Esophagus muscularis mucosa (tissue), 4 donors: ENCODE measurements at places on chromosomes 12 and 14. TPM values are rescaled to one million over a fixed set of nuclear protein-coding genes. Genes with fewer than 3 reads are reported as not detected.

- no peak overlapping the region for H3K4me3 ChIP-seq
Observed at GRCh38 chr12:131441060-131441396, 269.9 kb upstream of the SFSWAP start.

The MRPS35 gene
- total RNA-seq: 39.5 TPM

- H3K27ac ChIP-seq: no peak overlapping the region
- H3K27me3 ChIP-seq: no peaks in the 10 kb centered on the region
- no peak overlapping the region for H3K4me3 ChIP-seq
- H3K4me1 ChIP-seq: peaks cover 7% of the 10 kb centered on the region
Observed at GRCh38 chr14:58731465-58732293, 93.9 kb downstream of the DACT1 start.

- DNase-seq: no peak
- H3K27me3 ChIP-seq: no peaks in the 10 kb centered on the region
- H3K36me3 ChIP-seq: peaks cover 3% of the 10 kb centered on the region
- no peak overlapping the region for H3K4me3 ChIP-seq
Observed at GRCh38 chr14:90805084-90805391, 11.2 kb downstream of the TTC7B start.

DNA sequence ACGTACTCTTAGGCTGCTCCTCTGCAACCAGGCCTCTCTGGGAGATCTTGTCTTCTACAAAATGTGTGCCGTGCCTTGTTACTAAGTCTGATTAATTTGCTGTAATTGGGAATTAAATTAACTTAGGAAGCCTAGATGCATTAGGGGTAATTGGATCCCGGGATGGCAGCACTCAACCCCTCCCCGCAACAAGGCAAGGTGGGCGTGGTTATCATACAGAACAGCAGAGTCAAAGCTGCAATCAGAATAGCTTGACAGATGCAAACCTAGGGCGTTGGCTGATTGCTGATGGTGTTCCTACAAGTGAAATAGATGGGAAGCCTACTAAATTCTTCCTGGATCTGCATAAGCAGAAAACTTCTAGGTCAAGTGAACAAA is 34.5 kb upstream of the NFYB start:
- no peak overlapping the region for H3K4me3 ChIP-seq
- no peak overlapping the region for H3K27ac ChIP-seq
- peaks cover 10% of the 10 kb centered on the region for H3K4me1 ChIP-seq
- no peaks in the 10 kb centered on the region for H3K27me3 ChIP-seq
- DNase-seq: no peak

- H3K27me3 ChIP-seq: no peaks in the 10 kb centered on the region
- H3K27ac ChIP-seq: peak overlapping the region; percentile 65
- H3K36me3 ChIP-seq: peaks cover 6% of the 10 kb centered on the region
- no peak overlapping the region for H3K4me3 ChIP-seq
Observed at GRCh38 chr14:90577661-90578282, 180.9 kb downstream of the CALM1 start.

- DNase-seq: no peak
- H3K4me1 ChIP-seq: peaks cover 72% of the 10 kb centered on the region
- no peak overlapping the region for H3K4me3 ChIP-seq
- no peaks in the 10 kb centered on the region for H3K27me3 ChIP-seq
- no peak overlapping the region for H3K27ac ChIP-seq
Observed at GRCh38 chr14:68542346-68542745, 250.5 kb downstream of the ZFP36L1 start.

GRCh38 chr12:83954071-83954789 is 958.4 kb downstream of the SLC6A15 start:
- DNase-seq: no peak
- no peaks in the 10 kb centered on the region for H3K36me3 ChIP-seq
- H3K4me3 ChIP-seq: no peak overlapping the region
- no peaks in the 10 kb centered on the region for H3K27me3 ChIP-seq

- H3K4me3 ChIP-seq: peak overlapping the region; percentile 38
- H3K36me3 ChIP-seq: no peaks in the 10 kb centered on the region
- H3K27me3 ChIP-seq: no peaks in the 10 kb centered on the region
- peak overlapping the region; percentile 6 for H3K27ac ChIP-seq
Observed at GRCh38 chr14:76827696-76828296, 1.6 kb downstream of the LRRC74A start.

DNA sequence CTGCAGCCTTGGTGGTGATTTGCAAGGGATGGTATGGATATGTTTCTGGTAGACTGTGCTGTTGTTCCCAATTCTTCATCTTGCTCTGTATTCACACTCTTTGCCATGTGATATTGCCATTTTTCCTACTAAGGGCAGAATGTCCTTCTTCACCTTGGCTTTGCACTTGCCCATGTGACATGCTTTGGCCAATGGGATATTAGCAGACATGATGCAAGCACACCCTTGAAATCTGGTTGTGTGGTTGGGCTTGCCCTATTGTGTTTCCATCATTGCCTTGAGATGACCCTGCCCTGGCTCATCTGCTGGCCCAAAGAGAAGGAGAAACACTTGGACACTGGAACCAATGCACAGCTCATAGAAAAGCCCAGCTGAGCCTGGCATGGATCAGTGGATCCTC is 110.3 kb downstream of the AACS start:
- H3K4me1 ChIP-seq: no peaks in the 10 kb centered on the region
- H3K27me3 ChIP-seq: no peaks in the 10 kb centered on the region
- H3K27ac ChIP-seq: no peak overlapping the region
- DNase-seq: no peak
- no peak overlapping the region for H3K4me3 ChIP-seq

DNA sequence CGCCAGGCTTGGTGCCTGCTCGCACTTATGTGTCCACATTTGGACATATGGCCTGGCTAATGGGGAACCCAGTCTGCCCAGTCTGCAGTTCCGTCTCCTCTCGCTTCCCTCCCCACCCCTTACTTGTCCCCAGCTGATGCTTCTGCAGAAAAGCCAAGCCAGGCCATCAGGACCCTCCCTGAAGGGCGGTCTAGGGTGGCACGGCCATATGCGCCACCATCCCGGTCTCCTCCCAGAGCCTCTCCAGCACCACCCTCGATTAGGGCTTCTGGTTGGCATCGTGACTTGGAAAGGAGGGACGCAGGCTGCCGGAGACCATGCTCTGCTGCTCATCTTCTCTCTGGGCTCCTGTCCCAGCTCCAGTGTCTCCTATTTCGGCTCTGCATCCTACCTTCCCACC is 54.6 kb downstream of the CALM1 start:
- H3K36me3 ChIP-seq: no peaks in the 10 kb centered on the region
- DNase-seq: no peak
- peaks cover 36% of the 10 kb centered on the region for H3K4me1 ChIP-seq

- no peaks in the 10 kb centered on the region for H3K27me3 ChIP-seq
- no peak overlapping the region for H3K27ac ChIP-seq
- H3K4me1 ChIP-seq: peaks cover 5% of the 10 kb centered on the region
- DNase-seq: no peak
Observed at GRCh38 chr14:71720978-71721624, 211.1 kb upstream of the RGS6 start.

DNA sequence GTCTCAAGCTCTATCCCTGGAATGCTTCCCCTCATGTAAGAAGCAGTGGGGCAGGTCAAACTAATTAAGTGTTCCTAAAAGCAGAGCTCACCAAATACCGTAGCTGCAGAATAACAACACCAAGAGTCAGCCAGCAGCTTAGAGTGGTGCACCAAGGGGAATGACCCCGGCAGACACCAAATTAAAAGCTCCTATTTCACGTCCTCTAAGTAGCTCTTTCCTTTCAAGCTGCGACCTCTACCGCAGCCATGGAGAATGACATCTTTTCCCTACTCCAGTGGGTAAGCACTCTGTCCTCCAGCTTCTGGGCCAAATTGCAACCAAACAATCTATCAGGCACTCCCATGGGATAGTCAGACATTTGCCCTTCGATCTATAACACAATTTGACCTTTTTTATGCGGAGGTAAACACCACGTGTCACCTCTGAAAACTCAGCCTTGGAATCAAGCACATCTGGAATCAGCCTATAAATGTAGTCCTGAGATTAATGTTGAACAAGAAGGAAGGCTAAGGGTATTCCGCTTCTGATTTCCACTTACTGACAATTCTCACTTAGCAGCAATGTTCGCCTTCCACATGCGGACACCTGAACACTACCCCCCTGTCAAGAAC is 67.6 kb upstream of the CDKN3 start:
- no peaks in the 10 kb centered on the region for H3K36me3 ChIP-seq
- H3K27ac ChIP-seq: no peak overlapping the region
- peaks cover 5% of the 10 kb centered on the region for H3K4me1 ChIP-seq

GRCh38 chr14:75449696-75450095 is 21.9 kb downstream of the JDP2 start:
- peaks cover 10% of the 10 kb centered on the region for H3K36me3 ChIP-seq
- no peak overlapping the region for H3K4me3 ChIP-seq
- peak overlapping the region; percentile 77 for H3K27ac ChIP-seq

The TESPA1 gene
- 4.6 TPM for total RNA-seq

- no peaks in the 10 kb centered on the region for H3K36me3 ChIP-seq
- no peak overlapping the region for H3K4me3 ChIP-seq
- DNase-seq: no peak
- H3K4me1 ChIP-seq: no peaks in the 10 kb centered on the region
Observed at GRCh38 chr12:46107591-46107990, 117.2 kb upstream of the SCAF11 start.

The SDSL gene
- total RNA-seq: 2.9 TPM

- peak overlapping the region; percentile 50 for H3K27ac ChIP-seq
- no peaks in the 10 kb centered on the region for H3K27me3 ChIP-seq
- peaks cover 24% of the 10 kb centered on the region for H3K4me1 ChIP-seq
- no peak overlapping the region for H3K4me3 ChIP-seq
- no peaks in the 10 kb centered on the region for H3K36me3 ChIP-seq
Observed at GRCh38 chr14:90726656-90727055, 89.6 kb downstream of the TTC7B start.

GRCh38 chr12:42386308-42386707 is 60.3 kb downstream of the PPHLN1 start:
- H3K27me3 ChIP-seq: no peaks in the 10 kb centered on the region
- no peaks in the 10 kb centered on the region for H3K4me1 ChIP-seq
- H3K4me3 ChIP-seq: no peak overlapping the region
- peaks cover 36% of the 10 kb centered on the region for H3K36me3 ChIP-seq

DNA sequence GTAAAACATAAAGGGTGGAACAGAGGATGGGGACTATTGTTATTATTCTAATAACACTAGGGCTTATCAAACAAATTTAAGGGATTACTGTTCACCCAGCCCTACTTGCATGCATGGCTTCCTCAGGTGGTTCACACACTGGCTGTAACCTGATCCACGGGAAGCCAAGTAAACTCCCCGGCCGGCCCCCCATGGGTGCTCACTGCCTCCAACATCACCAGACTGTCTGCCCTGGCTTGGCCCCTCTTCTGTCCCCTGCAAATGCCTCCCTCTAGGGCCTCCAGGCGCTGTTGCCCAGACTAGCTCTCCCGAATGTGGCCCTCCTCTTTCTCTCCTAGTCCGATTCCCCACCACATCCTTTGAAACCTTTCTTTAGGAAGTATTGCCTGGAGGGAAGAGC is 18.6 kb downstream of the FAIM2 start:
- no peak overlapping the region for H3K27ac ChIP-seq
- H3K36me3 ChIP-seq: no peaks in the 10 kb centered on the region
- DNase-seq: no peak
- no peaks in the 10 kb centered on the region for H3K4me1 ChIP-seq
- no peak overlapping the region for H3K4me3 ChIP-seq
- H3K27me3 ChIP-seq: no peaks in the 10 kb centered on the region

The KRT81 gene
- 0.42 TPM for total RNA-seq

- H3K27ac ChIP-seq: no peak overlapping the region
- H3K36me3 ChIP-seq: no peaks in the 10 kb centered on the region
- H3K4me3 ChIP-seq: no peak overlapping the region
Observed at GRCh38 chr12:108315486-108316105, 23.5 kb downstream of the CMKLR1 start.

DNA sequence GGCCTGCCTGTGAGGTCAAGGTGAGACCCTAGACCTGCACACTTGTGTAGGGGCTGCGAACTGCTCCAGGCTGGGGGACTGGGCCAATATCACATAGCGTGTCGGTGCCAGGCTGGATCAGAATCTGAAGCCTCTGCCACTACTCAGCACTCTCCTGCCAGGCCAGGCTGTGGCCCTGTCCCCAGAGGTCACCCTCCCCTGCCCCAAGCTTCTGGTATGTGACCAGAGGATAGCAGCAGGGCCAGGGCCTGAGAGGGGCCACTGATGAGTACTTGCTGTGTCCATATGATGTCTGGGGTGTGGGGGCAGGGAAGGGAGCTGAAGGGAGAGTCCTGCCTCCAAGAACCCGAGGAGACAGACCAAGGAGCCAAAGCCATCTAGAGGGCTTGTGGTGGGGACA is 17.8 kb downstream of the ARL6IP4 start:
- H3K27me3 ChIP-seq: no peaks in the 10 kb centered on the region
- H3K36me3 ChIP-seq: peaks cover 11% of the 10 kb centered on the region
- no peak overlapping the region for H3K27ac ChIP-seq

The XRCC3 gene
- 5.4 TPM for total RNA-seq

GRCh38 chr12:52513736-52514135 is 6.5 kb downstream of the KRT5 start:
- no peak overlapping the region for H3K4me3 ChIP-seq
- H3K27ac ChIP-seq: no peak overlapping the region

GRCh38 chr12:90023207-90023900 is 314.7 kb upstream of the ATP2B1 start:
- H3K27me3 ChIP-seq: no peaks in the 10 kb centered on the region
- H3K4me1 ChIP-seq: peaks cover 2% of the 10 kb centered on the region
- H3K27ac ChIP-seq: no peak overlapping the region
- H3K36me3 ChIP-seq: no peaks in the 10 kb centered on the region

GRCh38 chr12:41769810-41770209 is 374.9 kb downstream of the GXYLT1 start:
- H3K4me3 ChIP-seq: no peak overlapping the region
- no peaks in the 10 kb centered on the region for H3K4me1 ChIP-seq
- H3K27ac ChIP-seq: no peak overlapping the region
- no peak for DNase-seq
- H3K27me3 ChIP-seq: no peaks in the 10 kb centered on the region

DNA sequence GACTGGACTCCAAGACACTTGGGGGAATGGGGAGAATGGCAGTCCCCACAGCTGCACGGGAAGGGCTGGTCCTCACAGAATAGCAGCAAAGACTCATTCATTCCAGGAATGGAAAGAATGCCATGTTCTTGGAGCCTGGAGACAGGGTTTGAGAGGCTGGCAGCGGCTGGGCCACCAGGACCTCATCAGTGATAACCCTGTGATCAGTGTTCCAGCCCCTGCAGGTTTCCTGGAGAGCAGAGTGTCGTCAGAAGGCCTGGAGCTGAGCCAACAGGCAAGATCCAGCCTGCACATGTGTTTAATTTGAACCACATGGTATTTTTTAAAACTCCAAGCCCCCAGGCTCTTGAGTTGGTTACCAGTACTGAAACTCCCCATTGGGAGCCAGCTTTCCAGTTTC is 11.3 kb downstream of the BDKRB1 start:
- no peak overlapping the region for H3K4me3 ChIP-seq
- H3K27ac ChIP-seq: no peak overlapping the region
- no peaks in the 10 kb centered on the region for H3K27me3 ChIP-seq
- H3K36me3 ChIP-seq: no peaks in the 10 kb centered on the region

GRCh38 chr12:132713123-132713522 is 2.5 kb downstream of the PGAM5 start:
- H3K4me1 ChIP-seq: peaks cover 38% of the 10 kb centered on the region
- DNase-seq: no peak
- no peak overlapping the region for H3K27ac ChIP-seq
- peaks cover 36% of the 10 kb centered on the region for H3K36me3 ChIP-seq
- H3K27me3 ChIP-seq: no peaks in the 10 kb centered on the region
- H3K4me3 ChIP-seq: no peak overlapping the region

The GOLGA5 gene
- 35.4 TPM for total RNA-seq

The C3AR1 gene
- total RNA-seq: 4.9 TPM
